ENCODE measurements at places on chromosomes 7 and 10.
A peak's percentile ranks its signal among the peaks of the same experiment; 100 is the strongest.

DNA sequence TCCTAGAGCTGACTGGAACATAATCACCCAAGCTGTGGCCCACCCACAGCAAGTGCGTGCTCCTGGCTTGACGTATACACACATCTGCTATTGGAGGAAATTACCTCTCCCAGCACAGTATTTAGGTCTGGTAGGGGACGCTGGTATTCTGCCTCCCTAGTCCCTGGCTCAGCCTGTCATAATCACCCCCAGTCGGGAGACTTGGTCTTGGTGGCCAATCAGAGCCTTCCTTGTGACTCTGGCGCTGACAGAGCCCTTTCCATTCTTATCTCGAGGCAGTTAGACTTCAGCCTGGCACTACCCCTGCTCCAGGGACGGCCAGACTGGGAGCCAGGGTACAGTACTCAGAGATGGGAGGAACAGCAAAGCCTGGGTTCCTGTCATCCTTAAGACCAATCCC is 14.3 kb upstream of the PRKAG2 start:
- no peak for DNase-seq

GRCh38 chr10:86387178-86387794 is 20.7 kb upstream of the GRID1 start:
- DNase-seq: no peak

DNA sequence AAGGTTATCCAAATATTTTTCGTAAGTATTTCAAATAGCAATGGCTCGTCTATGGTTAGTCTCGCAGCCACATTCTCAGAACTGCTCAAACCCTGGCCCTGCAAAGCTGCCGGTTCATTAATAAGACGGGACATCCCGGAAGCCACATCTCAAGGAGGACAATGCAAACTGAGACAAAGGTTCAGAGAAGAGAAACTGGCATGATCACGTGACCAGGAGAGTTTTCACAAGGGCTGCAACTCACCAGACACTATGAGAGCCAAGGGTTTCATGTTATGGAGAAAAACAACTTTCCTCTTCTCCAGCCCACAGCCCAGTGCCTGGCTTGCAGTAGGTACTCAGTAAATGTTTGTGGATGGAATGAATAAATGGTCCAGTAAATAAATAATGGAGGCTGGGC is 5.0 kb upstream of the HSPA12A start:
- DNase-seq: no peak

DNA sequence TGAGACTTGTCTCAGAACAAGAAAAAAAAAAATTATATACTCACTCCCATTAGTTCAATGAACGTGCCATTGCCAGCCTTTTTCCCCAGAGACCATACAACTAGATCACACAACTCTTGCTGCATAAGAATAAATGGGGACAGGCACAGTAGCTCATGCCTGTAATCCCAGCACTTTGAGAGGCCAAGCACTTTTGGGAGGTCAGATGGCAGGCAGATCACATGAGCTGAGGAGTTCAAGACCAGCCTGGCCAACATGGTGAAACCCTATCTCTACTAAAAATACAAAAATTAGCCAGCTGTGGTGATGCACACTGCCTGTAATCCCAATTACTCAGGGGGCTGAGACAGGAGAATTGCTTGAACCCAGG is 13.6 kb downstream of the PDLIM1 start:
- DNase-seq: no peak

- peak; percentile 93 for DNase-seq
These were observed 39.0 kb downstream of the ADK start for GRCh38 chr10:74189999-74190421.
